ENCODE measurements at places on chromosomes 12 and 14.

DNA sequence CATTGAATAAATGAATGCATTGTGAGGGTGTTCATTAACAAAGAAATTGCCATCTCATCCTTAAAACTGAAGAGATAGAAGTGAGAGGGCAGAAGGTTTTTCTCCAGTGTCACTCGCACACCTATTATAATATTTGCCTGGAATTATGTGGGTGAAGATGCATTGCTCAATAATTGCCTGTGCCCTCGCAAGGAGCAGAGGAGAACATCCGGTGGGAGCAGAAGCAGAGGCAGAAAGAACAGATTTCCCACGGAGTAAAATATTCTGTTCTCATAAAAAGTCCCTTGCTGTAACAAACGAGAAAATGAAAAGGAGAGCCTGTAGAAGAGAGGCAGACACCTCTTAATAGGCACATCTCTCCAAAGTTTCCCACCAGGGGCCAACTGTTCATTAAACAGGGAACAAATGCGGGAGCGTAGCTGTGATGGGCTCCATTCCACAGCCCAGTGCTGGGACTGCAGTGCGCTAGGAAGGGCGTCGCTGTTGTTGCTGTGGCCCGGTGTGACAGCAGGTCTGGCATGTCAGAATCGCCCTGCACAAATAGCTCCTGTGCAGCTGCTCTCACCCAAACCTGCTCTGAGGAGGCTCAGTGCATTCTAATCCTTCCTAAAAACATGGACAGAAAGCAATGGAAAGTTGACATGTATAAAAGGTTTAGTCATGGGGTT is 359.8 kb downstream of the APAF1 start:
- DNase-seq: no peak
- no peaks in the 10 kb centered on the region for H3K27me3 ChIP-seq
- H3K27ac ChIP-seq: no peak overlapping the region
- no peaks in the 10 kb centered on the region for H3K36me3 ChIP-seq
- H3K4me3 ChIP-seq: no peak overlapping the region

- peak; percentile 77 for DNase-seq
- H3K4me3 ChIP-seq: no peak overlapping the region
- peaks cover 13% of the 10 kb centered on the region for H3K4me1 ChIP-seq
- peaks cover 3% of the 10 kb centered on the region for H3K36me3 ChIP-seq
Observed at GRCh38 chr14:89185919-89186855, 230.8 kb downstream of the FOXN3 start.

DNA sequence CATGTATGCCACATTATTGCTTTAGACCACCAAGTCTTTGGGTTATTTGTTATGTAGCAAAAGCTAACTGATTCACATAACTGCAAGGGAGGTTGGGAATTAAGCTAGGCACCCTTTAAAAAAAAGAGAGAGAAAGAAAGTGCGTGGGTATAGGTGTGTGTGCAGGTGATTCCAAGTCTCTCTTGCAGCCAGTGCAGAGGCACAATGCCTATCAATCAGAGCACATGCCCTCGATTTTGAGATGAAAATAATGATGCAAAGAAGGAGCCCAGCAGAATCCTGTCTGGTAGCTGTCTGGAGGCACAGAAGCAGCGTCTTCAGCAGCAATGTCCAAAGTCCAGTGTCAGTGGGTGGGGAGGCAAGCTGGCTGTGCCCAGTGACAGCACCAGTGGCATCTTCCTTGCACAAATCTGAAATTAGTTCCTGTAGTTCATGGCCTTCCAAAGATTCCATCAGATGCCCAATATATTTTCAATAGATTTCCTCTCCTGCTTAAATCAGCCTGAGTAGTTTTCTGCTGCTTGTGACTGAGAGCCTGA is 62.4 kb upstream of the TBPL2 start:
- no peaks in the 10 kb centered on the region for H3K4me1 ChIP-seq
- no peak for DNase-seq
- no peaks in the 10 kb centered on the region for H3K36me3 ChIP-seq
- H3K4me3 ChIP-seq: no peak overlapping the region
- no peaks in the 10 kb centered on the region for H3K27me3 ChIP-seq

DNA sequence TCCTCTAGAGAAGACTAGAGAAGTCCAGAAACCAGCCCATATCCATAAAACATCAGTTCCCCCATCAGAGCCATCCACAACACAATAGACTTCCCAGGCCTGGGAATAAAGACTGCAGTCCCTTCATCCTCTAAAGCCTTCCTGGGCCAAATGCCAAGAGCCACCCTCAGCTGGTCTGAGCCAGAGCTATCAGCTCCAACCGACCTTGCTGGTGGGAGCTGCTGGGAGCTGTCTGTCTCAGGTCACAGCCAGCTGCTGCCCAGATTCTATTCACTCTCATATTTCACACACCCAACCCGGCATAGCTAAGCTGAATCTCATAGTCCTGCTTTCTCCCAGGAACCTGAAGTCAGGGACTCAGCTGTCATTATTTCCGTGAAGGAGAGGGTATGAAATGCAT is 10.9 kb upstream of the TFCP2 start:
- no peak overlapping the region for H3K27ac ChIP-seq
- DNase-seq: peak; percentile 26
- H3K4me1 ChIP-seq: no peaks in the 10 kb centered on the region
- H3K27me3 ChIP-seq: no peaks in the 10 kb centered on the region

- no peak overlapping the region for H3K4me3 ChIP-seq
- H3K27ac ChIP-seq: no peak overlapping the region
- H3K36me3 ChIP-seq: peaks cover 9% of the 10 kb centered on the region
- no peak for DNase-seq
- H3K4me1 ChIP-seq: no peaks in the 10 kb centered on the region
Observed at GRCh38 chr12:51997136-51997535, 9.6 kb upstream of the TAMALIN start.

DNA sequence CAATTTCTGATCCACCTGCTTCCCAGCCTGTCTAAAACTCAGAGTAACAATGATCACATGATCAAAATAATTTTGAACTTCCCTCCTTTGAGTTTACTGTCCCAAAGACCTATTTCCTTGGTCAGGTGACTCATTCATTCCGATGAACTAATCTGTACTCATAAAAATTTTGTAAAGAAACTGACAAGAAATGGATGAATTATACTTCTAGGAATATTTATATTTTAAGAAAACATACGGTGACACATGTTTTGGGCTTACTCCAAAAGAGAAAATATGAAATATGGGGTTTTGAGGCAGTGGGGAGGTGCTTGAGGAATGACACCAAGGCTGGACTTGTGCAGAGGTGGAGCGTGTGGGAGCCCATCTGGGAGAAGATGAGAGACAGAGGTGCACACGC is 42.0 kb downstream of the GUCY2C start:
- H3K4me1 ChIP-seq: no peaks in the 10 kb centered on the region
- no peak overlapping the region for H3K27ac ChIP-seq
- H3K27me3 ChIP-seq: no peaks in the 10 kb centered on the region
- no peak overlapping the region for H3K4me3 ChIP-seq
- no peak for DNase-seq

DNA sequence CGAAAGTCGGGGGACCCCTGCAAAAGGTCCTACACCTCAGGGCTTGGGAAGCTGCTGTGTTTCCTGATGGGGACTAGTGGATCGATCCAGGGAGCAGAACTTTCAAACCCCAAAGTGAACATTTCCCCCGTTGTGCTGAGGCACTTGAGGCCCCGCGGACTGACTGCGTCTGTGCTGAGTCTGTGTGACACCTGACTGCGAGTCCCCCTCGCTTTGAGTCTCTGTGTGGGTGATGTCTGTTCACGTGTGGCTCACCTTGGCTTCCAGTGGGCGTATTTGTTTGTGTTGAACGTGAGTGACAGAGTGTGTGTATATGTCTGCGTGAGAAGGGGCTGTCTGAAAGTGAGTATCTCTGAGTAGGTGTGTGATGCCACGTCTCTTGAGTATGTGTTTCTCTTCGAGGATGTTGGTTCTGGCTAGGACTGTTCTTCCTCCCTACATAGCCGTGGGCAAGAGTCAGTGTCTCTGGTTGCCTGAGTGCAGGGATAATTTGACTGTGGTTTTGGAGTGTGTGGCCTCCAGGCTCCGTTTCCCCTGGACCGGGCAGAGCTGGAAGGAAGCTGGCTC is 1.3 kb downstream of the TEAD4 start:
- peak overlapping the region; percentile 68 for H3K4me3 ChIP-seq
- no peaks in the 10 kb centered on the region for H3K36me3 ChIP-seq
- H3K27me3 ChIP-seq: no peaks in the 10 kb centered on the region
- H3K4me1 ChIP-seq: peaks cover 36% of the 10 kb centered on the region

- H3K36me3 ChIP-seq: peaks cover 5% of the 10 kb centered on the region
- no peaks in the 10 kb centered on the region for H3K27me3 ChIP-seq
- DNase-seq: peak; percentile 63
- peak overlapping the region; percentile 97 for H3K27ac ChIP-seq
Observed at GRCh38 chr12:92144631-92145480, 790 bp downstream of the BTG1 start.

DNA sequence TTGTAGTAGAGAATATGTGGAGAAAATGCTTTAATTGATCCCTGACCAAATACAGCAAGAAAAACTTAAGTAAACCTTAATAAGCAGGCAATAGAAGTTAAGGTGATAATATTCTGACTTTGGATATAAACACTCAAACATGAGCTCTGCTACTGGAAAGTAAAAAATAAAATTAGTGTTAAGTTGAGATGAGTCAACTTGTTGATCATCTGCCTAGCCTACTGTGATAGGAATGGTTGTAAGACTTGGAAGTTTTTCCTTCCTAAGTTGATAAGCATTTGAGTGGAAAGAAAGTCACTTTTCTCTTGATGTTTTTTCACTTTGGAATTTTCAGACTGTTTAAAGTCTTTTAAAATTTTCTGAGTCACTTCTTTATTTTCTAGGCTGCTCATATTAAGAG is 26.0 kb downstream of the ADIPOR2 start:
- H3K27ac ChIP-seq: no peak overlapping the region
- H3K36me3 ChIP-seq: no peaks in the 10 kb centered on the region
- no peak overlapping the region for H3K4me3 ChIP-seq

- DNase-seq: no peak
- no peak overlapping the region for H3K4me3 ChIP-seq
- H3K4me1 ChIP-seq: no peaks in the 10 kb centered on the region
- H3K36me3 ChIP-seq: no peaks in the 10 kb centered on the region
Observed at GRCh38 chr12:101596172-101596571, 1.4 kb downstream of the MYBPC1 start.

GRCh38 chr12:112097641-112098040 is 10.9 kb downstream of the NAA25 start:
- DNase-seq: no peak
- no peak overlapping the region for H3K27ac ChIP-seq
- peaks cover 7% of the 10 kb centered on the region for H3K36me3 ChIP-seq
- no peak overlapping the region for H3K4me3 ChIP-seq
- peaks cover 14% of the 10 kb centered on the region for H3K4me1 ChIP-seq

DNA sequence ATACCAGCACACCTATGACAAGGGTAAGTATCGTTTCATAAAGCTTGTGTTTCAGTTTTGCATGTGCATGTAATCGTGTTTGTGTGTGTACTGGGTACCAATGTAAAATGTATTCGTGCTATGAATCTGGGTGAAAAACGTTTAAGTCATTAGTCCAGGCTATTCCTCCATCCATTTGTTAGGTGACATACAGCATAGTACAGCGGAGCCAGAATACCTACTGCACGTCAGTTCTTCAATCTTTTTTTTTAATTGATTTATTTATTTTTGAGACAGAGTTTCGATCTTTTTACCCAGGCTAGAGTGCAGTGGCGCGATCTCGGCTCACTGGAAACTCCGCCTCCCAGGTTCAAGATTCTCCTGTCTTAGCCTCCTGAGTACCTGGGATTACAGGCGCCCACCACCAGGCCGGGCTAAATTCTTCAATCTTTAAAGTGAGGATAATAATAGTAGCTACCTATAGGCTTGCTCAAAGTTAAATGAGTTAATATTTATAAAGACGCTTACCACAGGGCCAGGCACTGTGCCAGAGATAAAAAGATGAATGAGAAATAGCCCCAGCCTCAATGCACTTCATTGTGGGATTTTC is 661 bp upstream of the RPS26 start:
- H3K27ac ChIP-seq: no peak overlapping the region
- peaks cover 29% of the 10 kb centered on the region for H3K36me3 ChIP-seq
- DNase-seq: no peak
- H3K4me3 ChIP-seq: peak overlapping the region; percentile 58

DNA sequence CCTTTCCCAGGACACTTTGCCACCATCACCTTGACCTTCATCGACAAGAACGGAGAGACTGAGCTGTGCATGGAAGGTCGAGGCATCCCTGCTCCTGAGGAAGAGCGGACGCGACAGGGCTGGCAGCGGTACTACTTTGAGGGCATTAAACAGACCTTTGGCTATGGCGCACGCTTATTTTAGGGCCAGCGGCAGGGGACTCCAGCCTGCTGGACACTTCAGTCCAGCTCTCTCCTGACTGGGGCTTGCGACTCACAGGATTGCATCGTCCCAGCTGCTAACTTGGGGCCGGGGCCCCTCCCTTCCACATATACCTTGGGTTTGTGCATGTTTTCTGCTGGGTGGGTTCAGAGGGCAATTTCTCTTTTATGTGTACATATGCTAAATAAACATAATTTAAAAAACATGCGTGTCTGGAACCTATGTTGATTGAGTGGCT is 11.2 kb downstream of the AHSA1 start:
- DNase-seq: no peak
- no peak overlapping the region for H3K27ac ChIP-seq
- no peaks in the 10 kb centered on the region for H3K4me1 ChIP-seq
- H3K4me3 ChIP-seq: no peak overlapping the region
- peaks cover 43% of the 10 kb centered on the region for H3K36me3 ChIP-seq
